ENCODE measurements at places on chromosomes 11 and 22.
A peak's percentile ranks its signal among the peaks of the same experiment; 100 is the strongest.

DNA sequence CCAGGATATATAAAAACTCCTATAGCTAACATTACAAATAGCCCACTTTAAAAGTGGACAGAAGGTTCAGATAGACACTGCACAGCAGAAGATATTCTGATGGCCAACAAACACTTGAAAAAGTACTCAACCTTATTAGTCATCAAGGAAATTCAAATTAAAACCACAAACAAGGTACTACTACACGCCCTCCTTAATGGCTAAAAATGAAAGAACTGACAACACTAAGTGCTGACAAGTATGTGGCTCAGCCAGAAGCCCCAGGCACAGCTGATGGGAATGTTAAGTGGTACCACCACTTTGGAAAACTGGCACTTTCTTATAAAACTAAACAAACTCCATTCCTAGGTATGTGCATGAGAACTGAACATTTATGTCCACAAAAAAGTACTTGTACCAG lies 320.1 kb downstream of the TBC1D22A start:
- no peak for DNase-seq

DNA sequence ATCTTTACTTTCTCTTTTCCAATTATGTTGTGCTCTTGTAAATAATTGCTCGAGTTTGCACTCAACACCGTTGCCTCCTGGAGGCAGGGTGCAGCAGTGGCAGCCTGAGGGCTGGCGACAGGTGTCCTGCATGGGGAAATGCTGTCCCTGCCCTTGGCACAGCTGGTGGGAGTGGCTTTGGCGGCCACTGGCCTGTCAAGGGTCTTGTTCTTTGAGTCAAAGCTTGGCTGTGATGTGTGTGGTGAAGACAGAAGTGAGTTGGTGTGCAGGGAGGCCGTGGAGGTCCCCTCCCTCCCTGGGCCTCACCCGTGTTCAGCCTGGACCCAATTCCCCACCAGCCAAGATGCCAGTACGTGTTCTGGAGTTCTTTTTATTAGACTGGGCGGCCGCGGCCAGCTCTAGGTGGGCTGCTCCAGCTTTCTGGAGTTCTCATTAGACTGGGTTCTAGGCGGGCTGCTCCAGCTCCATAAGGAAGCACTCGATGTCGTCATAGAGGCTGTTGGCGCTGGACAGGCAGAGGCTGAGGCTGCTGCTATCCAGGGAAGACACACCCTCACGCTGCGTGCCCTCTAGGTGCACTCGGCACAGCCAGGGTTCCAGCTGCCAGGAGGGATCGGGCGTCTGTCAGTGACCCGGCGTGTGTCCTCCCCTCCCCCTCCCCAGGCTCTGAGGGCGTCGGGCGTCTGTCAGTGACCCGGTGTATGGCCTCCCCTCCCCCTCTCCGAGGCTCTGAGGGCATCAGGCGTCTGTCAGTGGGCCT lies 3.4 kb downstream of the IRF7 start:
- peak; percentile 48 for DNase-seq

DNA sequence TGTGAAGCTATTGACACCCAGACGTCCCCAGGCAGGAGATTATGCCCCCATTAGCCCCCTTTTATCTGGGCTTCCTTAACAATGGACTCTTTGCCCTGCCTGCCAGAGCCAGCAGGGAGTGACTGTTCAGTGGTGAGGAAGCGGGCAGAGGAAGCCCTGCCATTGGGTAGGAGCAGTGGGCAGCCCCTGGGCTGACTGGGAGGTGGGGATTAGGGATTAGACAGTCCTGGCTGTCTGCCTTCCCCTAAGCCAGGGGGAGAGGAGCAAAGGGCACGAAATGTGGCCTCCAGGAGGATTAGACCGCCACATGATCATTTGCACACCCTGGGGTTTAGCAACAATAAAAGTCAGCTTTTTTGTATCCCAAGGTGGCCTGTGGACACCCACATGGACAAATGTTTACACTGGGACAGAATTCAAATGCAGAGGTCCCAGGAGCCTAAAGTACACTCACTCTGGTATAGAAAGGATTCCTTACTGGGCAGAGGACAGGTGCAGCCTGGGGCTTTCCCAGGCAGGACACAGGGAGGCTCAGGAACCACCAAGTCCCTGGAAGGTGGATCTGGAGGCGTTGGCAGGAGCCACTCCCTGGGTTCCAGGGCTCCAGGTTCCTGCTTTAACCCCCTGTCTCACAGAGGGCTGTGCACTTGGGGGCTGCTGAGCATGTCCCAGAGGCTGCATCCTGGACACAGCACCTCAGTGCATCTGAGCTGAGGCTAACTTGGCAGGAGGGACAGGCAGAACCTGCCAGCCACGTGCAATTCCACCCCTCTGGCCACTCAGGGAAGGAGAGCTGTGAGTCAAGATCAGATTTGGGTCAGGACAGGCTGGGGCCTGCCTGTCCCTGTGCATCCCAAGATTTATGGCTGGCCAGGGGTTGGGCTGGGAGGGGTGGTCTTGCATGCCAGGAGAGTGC lies 2.1 kb downstream of the PNPLA3 start:
- DNase-seq = no peak

DNA sequence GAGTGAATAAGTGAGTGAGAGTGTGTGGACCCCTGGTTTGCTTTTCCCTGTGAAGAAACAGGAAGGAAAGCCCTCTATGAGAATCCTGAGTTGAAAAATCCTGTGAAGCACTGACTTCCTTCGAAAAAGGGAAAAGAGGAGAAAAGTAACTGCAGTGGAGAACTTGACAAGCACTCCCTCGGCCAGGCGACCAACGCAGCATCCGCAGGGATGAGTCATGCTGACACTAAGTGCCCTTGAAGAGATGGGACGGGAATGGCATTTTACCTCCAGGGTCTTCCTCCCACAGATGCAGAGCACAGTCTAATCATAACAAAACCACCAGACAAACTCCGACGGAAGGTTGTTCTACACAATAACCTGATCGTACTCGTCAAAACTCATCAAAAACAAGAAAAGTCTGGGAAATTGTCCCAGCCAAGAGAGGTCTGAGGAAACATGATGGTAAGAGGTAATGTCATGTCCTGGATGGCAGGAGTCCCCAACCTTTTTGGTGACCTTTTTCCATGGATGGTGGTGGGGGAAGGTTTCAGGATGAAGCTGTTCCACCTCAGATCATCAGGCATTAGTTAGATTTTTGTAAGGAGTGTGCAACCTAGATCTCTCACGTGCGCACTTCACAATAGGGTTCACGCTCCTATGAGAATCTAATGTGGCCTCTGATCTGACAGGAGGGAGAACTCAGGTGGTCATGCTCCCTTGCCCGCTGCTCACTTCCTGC lies 132.2 kb upstream of the B3GAT1 start:
- no peak for DNase-seq

DNA sequence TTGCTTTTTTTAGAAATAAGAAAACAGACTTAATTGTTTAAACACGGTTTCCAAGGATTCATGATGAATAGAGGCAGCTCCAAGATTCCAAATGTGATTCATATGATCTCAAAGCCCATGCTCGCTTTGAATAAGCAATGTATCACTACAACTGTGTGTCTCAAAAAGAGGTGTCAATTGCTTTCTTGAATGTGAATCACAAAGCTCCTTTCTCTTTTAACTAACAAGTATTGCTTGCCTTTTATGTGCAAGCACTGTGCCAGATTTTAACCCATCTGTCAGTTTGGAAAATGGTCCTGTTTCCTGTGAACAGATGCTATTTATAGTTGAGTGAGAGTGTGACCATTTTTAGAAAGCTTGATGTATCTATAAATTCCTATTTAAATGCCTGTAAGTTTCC lies 6.5 kb downstream of the OOSP1 start:
- no peak for DNase-seq

GRCh38 chr11:85805387-85805786 lies 5.6 kb downstream of the SYTL2 start:
- peak; percentile 45 for DNase-seq

GRCh38 chr11:63099555-63099954 lies 44.5 kb downstream of the SLC22A24 start:
- no peak for DNase-seq

DNA sequence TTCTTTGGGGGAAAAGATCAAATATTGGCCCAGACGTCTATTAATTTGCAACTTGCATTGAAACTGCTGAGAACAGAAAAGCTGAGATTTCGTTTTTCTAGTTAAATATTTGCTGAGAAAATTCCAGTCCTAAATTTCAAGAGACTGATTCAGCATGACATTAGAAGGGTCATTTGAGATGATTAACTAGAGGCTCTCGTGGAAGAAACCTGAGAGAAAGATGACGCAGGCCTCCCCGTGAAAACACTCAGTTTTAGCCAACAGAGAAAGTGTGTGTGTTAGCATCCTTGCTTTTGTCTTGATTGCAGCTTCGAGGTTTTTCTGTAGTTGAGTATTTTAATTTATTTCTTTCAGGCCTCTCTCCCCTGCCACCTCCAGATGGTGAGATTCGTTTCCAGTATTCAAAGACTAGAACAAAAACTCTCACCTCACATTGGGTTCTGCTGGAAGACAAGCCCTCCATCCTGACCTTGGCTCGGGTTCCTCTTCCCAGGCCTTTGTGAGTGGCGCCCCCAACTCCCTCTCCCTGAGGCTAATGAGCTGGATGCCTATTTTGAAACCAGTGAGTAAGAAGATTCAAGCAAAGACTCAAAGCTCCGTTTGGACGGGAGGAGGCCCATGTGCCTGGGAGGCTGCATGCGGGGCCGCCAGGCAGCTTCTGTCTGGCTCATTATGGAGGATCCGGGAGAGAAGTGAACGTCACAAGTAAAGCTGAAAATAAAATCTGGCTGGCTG lies 52.4 kb downstream of the CELSR1 start:
- DNase-seq = peak; percentile 40

DNA sequence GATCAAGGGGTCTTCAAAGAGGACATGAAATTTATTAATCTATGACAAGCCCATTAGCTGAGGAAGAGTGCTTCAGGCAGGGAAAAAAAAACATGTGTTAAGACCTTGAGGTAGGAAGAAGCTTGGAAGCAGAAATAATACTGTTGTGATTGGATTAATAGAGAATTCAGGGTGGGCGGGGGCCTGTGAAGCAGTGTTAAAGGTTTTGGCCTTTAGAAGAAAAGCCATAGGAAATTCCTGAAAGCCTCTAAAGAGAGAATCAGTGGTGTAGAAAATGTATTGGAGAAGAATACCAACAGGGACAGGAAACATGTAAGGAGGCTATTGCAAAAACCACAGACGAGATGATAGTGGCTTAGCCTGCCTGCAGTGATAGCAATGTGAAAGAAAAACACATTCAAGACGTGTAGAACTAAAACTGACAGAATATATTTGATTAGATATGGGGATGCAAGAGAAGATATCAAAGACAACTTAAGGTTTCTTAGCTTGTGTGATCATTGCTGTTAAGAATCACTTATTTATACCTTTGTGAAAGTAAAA lies 404.4 kb upstream of the ANO3 start:
- no peak for DNase-seq

GRCh38 chr11:11789735-11790369 lies 51.9 kb upstream of the USP47 start:
- no peak for DNase-seq

- DNase-seq = peak; percentile 66
Observed at GRCh38 chr11:75338516-75339208, 12.8 kb downstream of the ARRB1 start.

DNA sequence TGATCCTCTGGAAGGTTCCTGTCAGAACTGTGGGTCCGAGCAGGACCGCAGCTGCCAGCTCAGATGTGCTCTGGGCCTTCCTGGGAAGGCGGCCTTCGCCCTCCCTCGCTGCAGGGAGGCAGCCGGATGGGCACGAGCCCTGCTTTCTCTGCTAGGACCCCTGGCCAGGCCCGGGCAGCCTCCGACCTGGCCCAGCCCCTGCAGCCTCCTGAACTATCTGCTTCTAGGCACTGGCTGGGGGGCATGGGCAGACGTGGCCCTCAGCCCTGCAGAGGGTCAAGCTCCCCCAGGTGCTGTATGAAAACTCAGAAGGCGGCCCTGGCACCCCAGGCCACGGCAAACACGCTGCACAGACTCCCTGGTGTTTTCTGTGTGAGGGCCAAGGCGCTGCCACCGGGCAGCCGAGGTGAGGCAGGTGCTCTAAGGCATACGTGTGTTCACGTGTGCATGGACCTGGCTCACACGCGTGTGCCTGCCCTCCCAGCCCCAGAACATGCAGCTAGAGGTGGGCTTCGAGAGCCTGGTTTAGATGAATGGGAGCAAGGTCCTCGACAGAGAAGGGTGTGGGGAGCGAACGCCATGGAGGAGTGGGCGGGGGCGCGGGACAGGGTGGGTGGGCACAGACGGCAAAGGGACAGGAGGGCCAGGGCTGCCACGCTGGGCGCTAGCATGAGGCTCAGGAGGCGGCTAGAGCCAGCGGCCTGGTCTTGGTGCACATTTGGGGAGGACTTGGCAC lies 4.3 kb downstream of the LRFN4 start:
- DNase-seq = no peak

GRCh38 chr11:79834015-79834414 lies 393.2 kb upstream of the TENM4 start:
- DNase-seq = no peak

DNA sequence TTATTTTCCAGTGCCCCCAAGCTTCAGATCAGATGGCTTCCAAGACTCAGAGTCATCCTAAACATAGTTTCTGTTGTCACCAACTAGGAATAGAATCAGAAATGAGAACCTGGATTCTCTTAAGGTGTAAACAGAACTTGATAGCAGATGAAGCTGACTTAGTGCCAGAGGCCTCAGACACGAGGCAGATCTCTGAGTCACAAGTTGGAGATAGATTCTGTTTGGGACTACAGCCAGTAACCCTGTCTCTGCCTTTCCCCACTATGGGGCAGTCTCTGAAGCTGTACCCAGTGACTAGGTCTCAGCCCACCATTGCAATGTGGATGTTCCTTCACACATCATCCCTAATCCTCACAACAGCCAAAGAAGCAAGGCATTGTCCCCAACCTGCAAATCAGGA lies 25.4 kb downstream of the NEU3 start:
- peak; percentile 64 for DNase-seq

DNA sequence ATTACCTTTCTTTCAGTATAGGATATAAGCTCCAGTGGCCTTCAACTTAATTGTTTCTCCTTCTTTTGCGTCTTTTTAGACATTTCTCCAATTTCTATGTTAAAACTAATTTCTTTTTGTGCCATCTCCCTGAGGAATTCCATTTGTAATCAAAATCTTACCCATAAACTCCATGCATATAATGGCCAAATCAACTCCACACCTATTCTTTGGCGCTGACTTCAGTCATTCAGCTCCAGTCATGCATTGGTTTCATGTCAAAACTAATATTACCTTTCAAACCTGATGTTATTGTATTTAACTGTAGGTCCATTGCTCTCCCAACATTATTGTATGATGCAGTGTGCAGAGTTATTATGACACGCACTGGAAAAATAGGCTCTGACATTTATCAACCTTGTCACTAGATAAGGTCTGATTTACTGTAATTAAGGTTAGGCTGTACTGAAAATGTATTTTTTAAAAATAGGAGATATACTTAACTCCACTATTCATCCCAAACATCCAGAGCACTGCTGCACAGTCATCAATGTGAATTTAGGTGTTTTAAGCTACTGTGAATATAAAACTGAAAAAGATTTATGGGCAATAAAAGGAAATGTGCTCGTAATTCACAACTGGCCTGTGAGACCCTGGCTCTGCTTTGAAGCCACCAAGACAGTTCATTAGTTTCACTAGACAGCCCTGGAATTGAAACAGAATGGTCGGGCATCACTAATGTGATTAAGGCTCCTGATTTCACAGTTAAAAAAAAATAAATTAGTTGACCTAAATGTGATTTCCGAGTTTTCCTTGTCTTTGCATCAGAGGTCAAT lies 180.6 kb upstream of the GRIA4 start:
- DNase-seq = no peak

Data from EL (cell line).